NCI-H460 (cell line): ENCODE measurements at places on chromosomes 1 and 21. TPM values are rescaled to one million over a fixed set of nuclear protein-coding genes. Genes with fewer than 3 reads are reported as not detected.

The DYNLT4 gene
- 0.25 TPM in 1 of 2 replicates, not detected in the other for total RNA-seq

The PLA2G2C gene
- total RNA-seq = not detected in 2 replicates

The RPE65 gene
- total RNA-seq = 4.1 and 5.0 TPM in 2 replicates

The CDA gene
- 0.35 TPM in 1 of 2 replicates, not detected in the other for total RNA-seq

The C1orf185 gene
- total RNA-seq = not detected in 2 replicates

The ICOSLG gene
- 0.40 and 0.47 TPM in 2 replicates for total RNA-seq

The PTPRF gene
- 30.8 and 32.0 TPM in 2 replicates for total RNA-seq

The FCRL5 gene
- not detected in 2 replicates for total RNA-seq

The PDZK1 gene
- 0.62 TPM in 1 of 2 replicates, not detected in the other for total RNA-seq
